ENCODE measurements at places on chromosomes 16 and 17.

DNA sequence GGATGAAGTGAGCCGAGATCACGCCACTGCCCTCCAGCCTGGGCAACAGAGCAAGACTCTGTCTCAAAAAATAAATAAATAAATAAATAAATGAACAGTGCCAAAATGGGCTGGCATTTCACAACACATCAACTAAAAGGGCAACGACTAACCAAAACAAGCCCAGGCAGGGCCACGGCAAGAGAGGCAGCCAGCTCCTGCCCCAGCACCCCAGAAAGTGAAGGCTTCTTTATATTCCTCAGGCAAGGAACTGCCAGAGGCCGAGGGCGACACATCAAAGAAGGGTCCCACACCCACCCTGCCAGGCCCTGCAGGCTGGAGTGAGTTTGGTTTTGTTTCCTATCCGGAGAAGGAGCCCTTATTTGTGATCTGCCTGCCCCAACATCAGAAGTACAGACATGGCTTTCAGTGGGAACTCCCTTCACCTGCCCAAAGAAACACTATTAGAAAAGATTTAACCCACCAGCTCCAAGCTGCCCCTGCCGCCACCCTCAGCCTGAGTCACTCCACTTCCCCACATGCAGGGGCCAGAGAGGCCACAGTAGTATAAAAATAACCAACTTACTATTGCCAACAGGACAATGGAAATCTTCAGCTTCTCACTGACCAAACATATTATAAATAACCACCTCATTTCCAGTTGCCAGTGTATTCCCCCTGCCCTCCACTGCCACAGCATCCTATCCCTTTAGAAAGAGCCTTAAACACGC is 8.0 kb downstream of the FBXO31 start:
- no peak for DNase-seq

- peak; percentile 5 for DNase-seq
Observed at GRCh38 chr16:8623634-8624033, 2.1 kb downstream of the METTL22 start.

- no peak for DNase-seq
Observed at GRCh38 chr17:28610376-28610775, 3.6 kb downstream of the RSKR start.

DNA sequence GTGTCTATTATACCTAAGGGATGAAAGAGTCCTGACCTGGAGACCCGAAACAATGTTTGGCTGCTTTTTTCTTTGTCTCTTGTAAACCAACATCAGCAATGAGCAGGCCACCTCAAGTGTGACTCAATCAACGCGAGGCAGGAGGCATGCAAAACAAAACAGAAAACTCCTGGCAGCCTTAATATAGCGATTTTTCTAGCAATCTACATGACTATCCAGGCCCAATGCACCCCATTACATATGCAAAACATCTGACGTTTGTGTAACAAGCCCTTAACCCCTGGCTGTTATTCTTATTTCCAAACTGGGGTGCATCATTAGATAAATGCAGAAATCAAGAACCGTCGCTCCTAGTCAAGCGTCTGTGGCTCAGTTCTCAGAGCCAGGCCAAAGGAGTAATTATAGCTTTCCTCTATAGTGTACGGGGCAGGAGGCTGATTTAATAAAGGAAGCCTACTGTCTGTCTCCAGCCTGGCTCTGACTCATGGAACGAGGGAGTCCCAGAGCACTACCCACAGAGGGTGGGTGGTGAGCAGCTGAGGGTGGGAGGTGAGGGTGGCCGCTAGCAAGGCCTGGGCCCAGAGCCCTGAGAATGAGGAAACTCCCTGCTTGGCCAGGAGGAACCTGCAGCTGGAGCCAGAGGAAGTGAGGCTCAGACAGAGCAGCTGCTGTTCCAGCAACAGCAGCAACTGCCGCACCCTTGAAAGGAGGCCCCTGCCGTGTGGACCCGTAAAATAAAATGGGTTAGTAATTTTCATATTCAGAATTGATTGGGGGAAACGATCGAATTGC is 43.9 kb downstream of the CHD9 start:
- DNase-seq: peak; percentile 97

- DNase-seq: no peak
Observed at GRCh38 chr16:22912654-22913053, 98.7 kb downstream of the HS3ST2 start.

DNA sequence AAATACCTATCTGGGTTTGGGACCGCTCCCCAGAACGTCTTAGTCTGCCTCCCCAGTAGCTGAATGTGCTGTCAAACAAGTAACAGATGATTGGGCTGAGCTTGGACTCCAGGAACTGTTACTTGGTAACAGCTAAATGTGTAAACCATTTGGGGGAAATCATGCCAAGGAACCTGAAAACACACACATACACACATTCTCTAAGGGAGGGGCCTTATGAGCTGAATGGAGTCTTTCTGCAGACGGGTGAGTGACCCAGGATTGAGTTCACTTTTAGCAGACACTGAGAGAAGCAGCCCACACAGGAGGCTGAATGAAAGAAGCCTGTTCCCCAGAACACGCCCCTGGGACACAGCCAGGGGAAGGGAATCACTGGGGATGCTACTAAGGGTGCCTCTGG is 1.6 kb downstream of the ACLY start:
- DNase-seq: peak; percentile 49

Data from fibroblast of villous mesenchyme (primary cell).